ENCODE measurements at places on chromosomes 7 and 10.

DNA sequence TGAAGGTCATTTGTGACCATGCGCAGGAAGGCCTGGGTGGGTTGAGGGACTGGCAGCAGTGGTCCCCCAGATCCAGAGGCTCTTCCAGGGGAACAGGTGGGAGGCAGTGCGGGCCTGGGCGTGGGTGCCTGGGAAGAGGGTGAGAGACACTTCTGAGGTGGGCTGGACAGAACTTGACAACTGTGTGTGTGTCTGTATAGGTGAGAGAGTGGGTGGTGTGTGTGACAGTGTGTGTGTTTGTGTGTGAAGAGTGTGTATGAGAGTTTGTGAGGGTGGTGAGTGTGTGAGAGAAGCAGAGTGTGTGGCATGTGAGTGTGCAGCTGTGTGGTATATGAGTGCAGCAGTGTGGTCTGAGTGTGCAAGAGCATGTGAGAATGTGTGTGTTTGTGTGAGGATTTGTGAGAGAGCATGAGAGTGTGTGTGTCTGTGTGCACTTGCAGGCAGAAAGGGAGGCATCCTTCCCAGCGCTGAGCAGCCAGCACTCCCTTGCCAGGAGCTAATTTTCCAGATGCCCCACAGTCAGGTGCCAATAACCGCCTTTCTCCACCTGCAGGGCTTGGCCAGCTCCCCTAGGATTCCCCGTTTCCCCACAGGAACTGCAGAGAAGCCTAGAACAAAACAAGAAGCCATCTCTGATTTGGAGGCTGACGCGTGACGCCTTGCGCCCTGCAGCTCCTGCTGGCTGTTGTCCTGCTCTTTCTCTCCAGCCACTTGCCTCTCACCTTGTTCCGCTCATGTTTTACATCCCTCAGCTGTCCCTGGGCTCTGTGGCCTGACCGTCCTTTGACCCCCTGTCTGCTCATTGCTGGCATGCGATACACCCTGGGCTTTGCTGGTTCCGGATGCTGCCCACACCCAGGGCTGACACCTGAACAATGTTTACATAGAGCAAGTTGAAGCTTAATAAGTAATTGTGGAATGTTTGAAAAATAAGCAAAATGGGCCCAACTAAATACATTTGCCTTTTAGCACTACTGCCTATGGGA, 88.0 kb downstream of the TMEM178B start:
- no peak for DNase-seq

GRCh38 chr7:151276666-151277590, 28.4 kb upstream of the SMARCD3 start:
- DNase-seq = peak; percentile 31

DNA sequence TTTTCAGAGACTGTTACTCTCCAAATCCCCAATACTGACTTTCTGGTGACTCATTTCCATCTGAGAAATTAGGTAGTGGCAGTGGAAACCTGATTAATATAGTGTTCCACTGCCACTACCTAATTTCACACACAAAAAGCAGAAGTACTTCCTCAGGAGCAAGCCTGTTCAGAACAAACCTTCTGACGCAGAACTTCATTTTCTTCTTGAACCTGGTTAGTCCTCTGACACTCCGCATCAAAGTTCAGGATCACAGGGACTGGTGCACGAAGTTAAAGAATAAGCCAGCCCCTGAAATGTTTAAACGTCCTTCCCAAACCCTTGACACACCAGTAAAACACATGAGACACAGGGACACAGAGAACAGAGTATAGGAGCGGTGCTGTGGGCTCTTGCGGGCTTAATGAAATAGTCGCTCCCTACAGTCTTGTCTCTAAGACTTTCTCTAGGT, 4.4 kb downstream of the WDR91 start:
- no peak for DNase-seq

GRCh38 chr7:127652333-127653248, 597 bp downstream of the SND1 start:
- no peak for DNase-seq

- DNase-seq = no peak
Observed at GRCh38 chr7:21368317-21368716, 59.6 kb upstream of the SP4 start.

DNA sequence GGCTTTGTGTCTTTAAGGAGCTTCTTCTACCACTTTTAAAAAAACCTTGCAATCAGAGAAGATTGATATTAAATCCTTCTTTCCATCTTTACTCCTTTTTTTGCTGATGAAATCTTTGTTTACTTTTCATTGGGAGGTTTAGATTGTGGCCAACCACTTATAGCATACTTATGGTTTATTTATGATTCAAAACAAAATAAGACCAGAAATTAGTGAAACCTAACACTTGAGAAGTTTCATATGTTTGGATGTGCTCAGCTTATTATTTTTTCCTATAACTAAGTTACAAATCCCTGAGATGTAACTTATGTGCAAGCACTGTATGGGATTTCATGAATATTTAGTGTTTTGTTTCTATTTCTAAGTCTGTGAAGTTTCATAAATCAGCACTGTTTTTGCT, 13.5 kb upstream of the PRPS1L1 start:
- DNase-seq = no peak

DNA sequence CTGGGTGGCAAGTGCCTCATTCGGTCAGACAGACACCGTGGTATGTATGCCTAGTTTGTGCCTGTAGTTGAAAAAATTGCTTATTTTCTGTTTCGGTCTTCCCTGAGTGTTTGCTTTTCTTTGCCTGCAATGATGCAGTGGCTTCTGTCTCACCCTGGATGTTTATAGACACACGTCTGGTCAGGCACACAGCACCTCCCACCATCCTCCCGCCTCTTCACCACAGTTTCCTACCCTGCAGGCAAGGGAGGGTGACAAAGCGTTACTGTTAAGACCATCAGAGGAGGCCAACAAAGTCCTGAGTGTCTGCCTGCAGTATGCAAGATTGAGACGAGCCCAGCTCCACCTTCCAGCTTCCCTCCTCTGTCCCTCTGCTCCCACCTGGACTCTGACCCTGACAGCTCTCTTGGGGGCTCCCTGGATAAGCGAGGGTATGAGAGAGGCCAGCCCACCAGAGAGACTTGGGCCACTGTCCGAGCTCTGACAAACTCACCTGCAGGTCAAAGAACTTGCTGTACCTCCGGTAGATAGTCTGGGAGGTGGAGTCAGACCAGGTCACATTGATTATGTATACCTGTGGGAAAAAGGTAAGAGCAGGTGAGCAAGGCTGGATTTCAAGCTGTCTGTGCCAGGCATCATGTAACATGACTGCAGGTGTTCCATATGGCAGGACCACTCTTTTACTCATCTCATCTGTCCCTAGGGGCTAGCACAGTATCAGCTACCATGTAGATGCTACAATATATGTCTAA, 54.4 kb downstream of the SH3PXD2A start:
- DNase-seq = no peak

DNA sequence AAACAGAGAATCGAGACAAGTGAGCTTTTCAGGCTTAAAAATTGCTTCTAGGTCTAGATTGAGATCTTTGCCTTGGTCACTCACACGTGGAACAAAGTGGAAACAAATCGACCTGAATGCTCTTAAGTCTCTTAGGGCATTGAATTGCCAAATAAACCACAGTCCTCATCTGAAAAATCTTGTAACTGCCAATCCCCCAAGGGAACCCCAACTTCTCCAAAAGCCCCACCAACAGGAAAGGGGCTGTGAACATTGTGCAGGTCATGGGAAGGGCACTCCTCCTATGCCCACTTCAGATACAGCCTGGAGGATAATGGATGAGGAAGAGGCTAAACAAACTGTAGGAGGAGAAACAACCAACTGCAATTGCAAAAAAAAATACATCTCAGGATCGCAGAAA, 91.3 kb downstream of the DGKI start:
- no peak for DNase-seq

GRCh38 chr7:157018997-157019608, 8.6 kb upstream of the MNX1 start:
- no peak for DNase-seq

DNA sequence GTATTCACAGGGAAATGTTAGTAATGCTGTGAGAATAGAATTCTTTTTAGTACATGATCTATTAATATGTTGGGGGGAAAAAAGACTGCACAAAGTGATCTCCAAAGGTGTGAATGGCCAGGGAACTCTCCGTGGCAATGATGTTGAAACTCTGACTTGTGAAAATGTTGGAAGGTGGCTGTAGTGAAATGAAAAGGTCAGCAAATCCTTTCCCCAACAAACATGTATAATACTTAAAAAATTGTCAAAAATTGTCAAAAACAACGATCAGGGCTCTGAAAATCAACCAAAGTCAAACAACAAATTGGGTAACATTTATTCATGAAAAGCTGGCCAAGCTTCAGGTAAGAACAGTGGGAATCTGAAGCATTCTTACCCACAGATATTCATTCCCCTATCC, 35.5 kb downstream of the TMEM26 start:
- no peak for DNase-seq

DNA sequence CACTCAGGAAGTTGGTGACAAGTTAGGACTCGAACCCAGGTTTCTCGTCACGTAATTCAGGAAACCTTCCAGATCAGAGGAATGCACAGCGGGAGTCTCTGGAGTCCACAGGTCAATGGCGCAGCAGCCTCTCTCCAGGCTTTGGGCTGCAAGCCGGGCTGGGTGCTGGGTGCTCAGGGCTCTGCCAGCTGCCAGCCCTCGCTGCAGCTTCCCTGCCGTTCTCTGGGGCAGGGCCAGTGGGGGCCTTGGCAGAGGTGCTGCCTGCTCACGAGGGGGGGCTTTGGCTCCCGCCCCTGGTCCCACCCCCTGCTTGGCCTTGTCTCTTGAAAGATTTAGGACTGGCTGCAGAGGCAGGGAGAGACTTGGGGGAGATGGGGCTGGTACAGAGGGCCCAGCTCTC, at the start of gene TACR2:
TACR2 (minus strand) TSS at position 224 of the 400 bp plus-strand sequence. CDS start 595 bp downstream, outside the sequence.
- no peak for DNase-seq

- DNase-seq = peak; percentile 1
Observed at GRCh38 chr7:145729691-145730090, 386.9 kb upstream of the CNTNAP2 start.

GRCh38 chr7:41156268-41156667, 546.6 kb downstream of the INHBA start:
- no peak for DNase-seq

GRCh38 chr7:142749218-142749993, at the start of gene PRSS1:
TSS of gene PRSS1 (plus strand) at chr7:142749472. CDS start at chr7:142749485, 13 bp downstream.
- no peak for DNase-seq

GRCh38 chr7:92002720-92003119, 62.1 kb downstream of the AKAP9 start:
- no peak for DNase-seq

GRCh38 chr7:1169409-1170368, 9.7 kb upstream of the ZFAND2A start:
- DNase-seq = peak; percentile 32

GRCh38 chr7:100088621-100089457, at the start of gene COPS6:
TSS of gene COPS6 (plus strand) at chr7:100088969. CDS start at chr7:100088991, 22 bp downstream.
- peak; percentile 54 for DNase-seq

GRCh38 chr7:112293416-112293815, 86.9 kb downstream of the ZNF277 start:
- no peak for DNase-seq

DNA sequence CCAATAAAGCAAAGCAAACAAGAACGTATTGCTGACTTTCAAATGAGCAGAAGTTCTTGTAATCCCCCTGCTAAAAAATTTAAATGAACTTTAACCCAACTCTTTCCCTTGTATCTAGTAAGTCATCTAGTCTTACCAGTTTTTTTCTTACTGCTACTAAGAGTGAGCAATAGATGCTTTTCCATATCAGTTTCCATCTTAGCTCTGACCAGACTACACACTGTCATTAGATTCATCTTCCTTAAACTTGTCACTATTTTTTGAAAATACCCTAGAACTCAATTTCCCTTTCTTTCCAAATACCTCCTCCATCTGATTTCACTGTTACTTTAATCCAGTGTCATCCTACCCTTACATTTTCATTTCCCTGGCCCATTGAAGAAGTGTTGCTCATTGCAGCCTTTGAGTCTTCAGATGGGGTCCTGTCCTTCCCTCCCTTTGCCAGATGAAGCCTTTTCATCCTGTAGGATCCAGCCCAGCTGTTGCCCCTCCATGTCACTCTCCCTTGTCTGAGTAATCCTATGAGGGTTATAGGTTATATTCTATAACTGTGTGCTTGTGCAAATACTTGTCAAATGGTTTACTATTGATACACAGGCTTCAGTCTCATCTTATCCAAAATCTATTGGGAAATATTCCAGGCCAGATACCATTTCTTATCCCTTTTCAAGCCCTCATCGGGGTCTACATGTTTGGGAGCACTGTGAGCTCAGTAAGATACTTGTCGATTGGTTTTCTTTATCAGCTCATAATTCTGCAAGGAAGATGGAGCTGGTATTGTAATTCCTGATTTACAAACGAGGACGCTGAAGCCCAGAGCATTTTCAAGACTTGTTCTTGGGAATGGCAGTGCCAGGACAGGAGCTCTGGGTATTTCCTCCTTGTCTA, 51.5 kb upstream of the ITGB1 start:
- DNase-seq = no peak

DNA sequence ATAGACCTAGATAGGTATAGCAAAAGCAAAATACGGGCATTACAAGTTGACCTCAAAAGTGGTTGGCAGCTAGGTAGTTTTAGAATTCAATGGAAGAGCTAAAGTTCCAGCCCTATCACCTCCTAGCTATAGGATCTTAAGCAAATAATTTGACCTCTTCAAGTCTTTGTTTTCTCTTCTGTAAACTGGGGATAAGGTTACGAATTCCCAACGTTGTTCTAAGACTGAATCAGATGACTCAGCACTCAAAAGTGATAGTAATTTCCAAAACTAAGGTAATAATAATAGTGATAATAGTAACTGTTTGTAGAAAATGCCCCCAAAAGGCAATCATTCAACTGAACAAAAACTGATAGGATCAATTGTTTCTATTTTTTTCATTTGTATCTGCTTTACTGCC, 445.2 kb downstream of the KCNMA1 start:
- no peak for DNase-seq

GRCh38 chr10:96685306-96685705, 35.0 kb downstream of the PIK3AP1 start:
- no peak for DNase-seq

DNA sequence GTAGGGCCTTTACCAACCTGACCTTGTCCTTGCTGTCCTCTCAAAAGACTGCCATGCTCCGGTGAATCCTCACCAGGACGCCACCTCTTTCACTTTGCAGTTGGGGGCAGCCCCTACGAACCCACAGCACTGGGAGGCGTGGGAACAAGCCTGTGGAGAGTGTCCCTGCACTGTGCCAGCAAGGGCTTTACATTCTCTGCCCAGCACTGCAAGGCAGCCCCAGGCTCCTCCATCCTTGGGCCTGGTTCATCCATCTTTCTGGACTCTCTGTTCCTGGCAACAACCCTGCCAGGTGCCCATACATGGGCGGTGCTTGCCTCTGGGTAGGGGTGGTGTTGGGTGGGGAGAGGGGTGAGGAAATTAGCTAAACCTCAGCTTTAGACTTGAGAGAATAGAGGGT, 1.4 kb downstream of the CHAT start:
- no peak for DNase-seq

All from fibroblast of skin of left quadriceps (primary cell).